ENCODE measurements at places on chromosomes 6 and 20.
A peak's percentile ranks its signal among the peaks of the same experiment; 100 is the strongest.

- DNase-seq: no peak
These were observed 65.7 kb downstream of the TRAM2 start for GRCh38 chr6:52511163-52511562.

- peak; percentile 54 for DNase-seq
These were observed 496 bp upstream of the BEND3 start for GRCh38 chr6:107115695-107116327.

GRCh38 chr6:109526905-109527628 lies 44.0 kb upstream of the ZBTB24 start:
- peak; percentile 66 for DNase-seq

DNA sequence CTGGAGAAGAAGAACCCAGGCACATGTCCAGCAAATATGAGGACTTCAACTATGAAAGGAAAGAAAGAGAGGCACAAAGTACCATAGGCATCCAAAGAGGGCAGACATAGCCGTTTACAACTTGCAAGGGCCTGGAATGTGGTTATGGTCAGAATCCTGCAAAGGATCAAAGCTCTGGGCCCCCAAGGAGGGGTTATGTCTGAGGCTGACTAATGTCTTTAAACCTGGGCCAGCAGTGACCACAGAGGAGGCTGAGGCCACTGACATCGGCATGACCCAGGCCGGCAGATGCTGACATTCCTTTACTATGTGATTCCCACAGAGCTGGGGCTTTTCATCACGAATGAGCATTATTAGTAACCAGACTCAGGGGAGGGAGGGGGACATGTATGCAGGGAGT lies 861.1 kb downstream of the DHX35 start:
- DNase-seq: no peak

DNA sequence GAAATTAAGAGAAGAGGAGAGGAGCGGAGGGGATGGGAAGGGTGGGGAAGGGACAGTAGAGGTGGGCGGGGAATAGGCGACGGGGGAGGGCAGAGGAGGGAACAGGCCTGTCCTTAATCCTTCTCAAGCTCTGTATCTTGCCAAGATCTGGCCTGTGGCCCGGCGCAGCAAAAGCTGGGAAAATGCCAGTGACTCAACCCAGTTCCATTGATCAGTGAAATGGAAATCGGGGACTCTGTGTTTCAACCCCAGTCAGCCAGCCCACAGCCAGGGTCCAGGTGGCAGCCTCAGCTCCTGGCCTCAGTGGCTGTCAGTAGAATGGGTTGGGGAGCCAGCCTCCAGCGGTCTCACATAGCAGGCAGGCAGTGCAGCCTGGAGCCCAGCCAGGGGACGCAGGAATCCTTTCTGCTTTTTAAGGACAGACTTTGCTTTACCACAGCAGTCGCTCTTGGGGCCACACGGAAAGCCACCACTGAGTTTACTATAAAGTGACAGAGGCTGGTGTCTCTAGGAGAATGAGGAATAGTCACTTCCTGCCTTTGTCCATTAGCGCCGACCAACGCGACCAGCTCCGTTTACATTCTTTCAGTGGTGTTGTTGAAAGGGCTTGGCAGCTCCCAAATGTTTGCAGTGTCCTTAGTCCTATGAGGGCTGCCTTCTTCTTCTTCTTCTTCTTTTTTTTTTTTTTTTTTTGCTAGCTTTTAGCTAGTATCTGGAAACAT lies 128.0 kb downstream of the RIN2 start:
- DNase-seq: no peak

- DNase-seq: peak; percentile 82
These were observed 1073.0 kb upstream of the MAP3K7 start for GRCh38 chr6:91659891-91660290.

DNA sequence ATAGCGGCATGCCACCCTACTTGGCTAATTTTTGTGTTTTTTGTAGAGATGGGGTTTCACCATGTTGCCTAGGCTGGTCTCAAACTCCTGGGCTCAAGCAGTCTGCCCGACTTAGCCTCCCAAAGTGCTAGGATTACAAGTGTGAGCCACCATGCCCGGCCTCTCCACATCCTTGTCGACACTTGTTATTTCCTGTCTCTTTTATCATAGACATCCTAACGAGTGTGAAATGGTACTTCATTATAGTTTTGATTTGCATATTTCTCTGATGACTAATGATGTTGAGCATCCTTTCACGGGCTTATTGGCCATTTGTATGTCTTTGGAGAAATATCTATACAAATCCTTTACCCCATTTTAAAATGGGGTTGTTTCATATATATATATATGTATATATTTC lies 39.0 kb upstream of the ASXL1 start:
- DNase-seq: no peak

DNA sequence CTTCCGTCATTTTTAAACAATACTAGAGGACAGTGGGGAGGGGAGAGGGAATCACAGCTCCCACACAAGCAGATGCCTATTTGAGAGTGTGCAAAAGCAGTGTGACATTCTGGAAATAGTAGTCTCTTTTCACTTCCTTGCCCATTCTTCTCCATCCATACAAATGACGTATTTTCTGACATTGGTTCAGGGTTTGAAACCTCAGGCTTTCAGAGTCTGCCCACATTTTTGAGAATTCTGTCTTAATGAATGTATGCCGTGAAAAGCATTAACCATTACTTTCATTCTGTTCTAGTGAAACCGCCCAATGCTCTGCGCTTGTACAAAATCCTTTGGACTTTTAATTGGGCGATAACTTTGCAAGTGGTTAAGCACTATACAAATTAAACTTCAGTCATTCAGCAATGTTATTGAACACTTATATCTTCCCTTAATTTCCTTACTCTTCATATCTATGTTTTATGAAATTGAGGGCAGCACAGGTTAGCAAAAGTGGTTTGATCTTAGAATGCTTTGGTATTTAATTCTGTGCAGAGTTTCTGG lies 265.7 kb downstream of the SOX4 start:
- DNase-seq: no peak

DNA sequence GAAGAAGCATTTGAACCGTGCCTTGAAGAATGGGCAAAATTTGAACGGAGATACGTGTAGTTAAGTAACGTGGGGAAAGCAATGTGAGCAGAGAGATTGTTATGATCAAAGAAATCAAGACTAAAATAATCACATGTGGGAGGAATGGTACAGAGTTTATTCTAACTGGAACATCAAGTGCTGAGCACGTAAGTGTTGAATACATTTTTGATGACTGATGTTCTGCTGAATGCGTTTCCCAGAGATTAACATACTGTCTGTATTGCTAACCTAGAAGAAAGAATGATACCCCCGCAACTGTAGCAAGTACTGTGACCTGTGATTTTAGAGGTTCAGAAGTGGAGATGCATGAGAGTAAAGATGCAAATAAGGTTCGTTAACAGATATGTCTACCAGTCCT lies 146.9 kb upstream of the EPHA7 start:
- no peak for DNase-seq

DNA sequence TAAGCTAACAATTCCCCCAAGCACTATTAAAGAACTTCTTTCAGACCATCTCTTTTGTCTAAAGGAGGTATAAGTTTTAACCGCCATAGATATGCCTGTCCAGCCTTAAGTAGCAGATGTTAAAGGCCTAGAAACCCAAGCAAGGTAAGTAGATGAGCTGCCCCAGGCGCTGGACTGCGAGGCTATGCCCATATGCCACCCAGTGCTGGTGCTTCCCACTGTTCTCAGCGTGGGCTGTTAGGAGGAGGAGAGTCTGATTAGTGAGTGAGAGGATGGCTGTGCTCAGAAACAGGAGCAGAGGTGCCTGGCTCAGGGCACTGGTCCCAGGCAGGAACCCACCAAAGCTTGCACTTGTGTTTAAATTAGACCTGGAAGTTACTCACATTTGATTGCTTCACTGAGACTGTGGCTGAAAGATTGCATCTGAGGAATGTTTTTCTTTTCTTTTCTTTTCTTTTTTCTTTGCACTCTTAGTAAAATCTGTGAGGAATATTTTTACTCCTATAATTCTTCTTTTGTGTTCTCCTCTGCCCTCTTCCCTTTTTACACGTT lies 32.2 kb downstream of the PRPH2 start:
- no peak for DNase-seq

- no peak for DNase-seq
These were observed 88.5 kb upstream of the HIVEP1 start for GRCh38 chr6:11923621-11924020.

GRCh38 chr6:2196079-2196679 lies 49.2 kb downstream of the GMDS start:
- DNase-seq: peak; percentile 57

- peak; percentile 63 for DNase-seq
These were observed 2.3 kb downstream of the BMP6 start for GRCh38 chr6:7727946-7728854.

GRCh38 chr20:22106308-22106938 lies 401.0 kb downstream of the PAX1 start:
- DNase-seq: peak; percentile 62

DNA sequence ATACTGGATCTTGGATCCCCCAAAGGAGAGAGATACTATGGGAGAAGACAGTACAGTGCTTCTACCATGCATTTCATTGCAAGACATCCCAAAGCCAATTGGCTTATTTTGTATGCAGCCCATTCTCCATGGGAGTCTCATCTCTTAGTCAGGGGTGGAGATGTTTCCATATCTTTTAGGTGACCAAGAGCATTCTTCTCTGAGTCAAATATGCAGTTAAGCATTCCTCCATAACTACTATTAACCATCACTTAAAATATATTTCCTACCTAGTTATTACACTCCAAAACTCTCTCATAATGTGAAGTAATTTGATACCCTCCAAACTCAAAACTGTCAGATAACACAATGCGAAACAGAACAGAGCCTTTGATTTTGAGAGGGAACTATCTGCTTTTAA lies 542.6 kb downstream of the HDGFL1 start:
- DNase-seq: no peak

GRCh38 chr20:46974669-46975434 lies 80.2 kb downstream of the EYA2 start:
- DNase-seq: no peak

GRCh38 chr6:106608080-106608668 lies 21.1 kb downstream of the RTN4IP1 start:
- DNase-seq: peak; percentile 77

DNA sequence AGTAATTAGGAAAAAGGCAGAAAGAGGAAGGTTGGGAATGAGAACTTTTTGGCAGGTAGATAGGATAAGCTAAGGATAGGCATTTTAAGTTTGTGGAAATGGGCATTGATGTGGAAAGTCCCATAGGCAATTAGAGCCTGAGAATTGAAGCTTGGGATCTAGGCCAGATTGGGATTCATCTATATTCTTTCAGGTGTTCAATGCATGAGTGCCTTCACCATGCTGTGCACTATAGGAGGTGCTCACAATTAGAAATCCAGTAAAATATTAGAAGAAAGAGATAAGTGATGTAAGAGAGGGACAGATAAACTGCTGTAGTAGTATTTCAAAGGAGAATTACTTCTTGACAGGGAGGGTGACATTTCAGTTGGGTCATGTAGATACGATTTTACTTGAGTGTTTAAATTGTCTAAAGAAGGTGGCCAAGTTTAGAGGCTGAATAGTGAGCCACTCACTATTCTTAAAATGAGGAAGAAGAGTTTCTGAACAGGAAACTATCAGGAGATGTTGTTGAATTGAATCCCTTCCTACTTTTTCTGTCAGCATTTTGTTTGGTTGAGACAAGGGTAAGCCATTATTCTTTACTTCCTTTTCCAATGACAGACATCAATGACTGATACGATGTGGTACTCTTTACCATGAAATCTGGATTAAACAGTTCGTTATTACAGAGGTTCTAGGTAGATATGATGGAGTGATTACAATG lies 31.0 kb upstream of the CTAGE9 start:
- no peak for DNase-seq

DNA sequence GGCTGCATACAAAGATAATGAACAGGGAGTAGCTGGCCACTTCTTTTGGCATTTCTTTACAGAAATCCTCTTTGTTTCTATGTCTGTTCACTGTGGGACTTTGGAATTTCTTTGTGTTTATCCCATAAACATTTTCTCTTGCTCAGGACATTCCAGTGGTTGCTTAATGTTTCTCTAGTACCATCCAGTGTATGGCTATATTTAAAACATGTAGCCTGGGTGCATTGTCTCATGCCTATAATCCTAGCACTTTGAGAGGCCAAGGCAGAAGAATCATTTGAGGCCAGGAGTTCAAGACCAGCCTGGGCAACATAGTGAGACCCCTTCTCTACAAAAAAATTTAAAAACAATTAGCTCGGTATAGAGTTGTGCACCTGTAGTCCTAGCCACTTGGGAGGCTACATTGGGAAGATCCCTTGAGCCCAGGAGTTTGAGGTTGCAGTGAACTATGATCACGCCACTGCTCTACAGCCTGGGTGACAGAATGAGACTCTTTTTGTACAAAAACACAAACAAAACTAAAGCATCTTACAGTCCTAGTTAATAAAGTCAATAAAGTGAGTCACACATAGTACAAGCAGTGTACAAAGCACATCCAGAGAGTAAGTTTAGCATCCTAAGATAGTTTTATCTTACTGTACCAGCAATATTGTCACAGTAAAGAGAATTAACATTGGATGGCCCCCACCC lies 63.3 kb downstream of the ZFAND3 start:
- DNase-seq: no peak

DNA sequence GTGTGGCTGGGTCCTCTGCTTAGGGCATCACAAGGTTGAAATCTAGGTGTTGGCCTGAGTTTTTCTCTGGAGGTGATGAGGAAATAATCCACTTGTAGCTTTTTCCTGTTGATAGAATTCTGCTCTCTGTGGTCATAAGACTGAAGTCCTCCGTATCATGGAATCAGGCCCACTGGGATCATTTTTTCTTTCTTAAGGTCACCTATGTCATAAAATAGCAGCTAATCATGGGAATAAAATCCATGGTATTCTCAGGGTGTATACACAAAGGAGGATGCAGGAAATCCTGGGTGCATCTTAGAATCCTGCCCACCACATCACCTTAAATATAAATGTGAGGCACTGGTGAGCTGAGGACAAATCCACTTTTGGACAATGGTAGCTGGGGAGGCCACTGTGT lies 72.7 kb downstream of the PRDM1 start:
- DNase-seq: no peak

DNA sequence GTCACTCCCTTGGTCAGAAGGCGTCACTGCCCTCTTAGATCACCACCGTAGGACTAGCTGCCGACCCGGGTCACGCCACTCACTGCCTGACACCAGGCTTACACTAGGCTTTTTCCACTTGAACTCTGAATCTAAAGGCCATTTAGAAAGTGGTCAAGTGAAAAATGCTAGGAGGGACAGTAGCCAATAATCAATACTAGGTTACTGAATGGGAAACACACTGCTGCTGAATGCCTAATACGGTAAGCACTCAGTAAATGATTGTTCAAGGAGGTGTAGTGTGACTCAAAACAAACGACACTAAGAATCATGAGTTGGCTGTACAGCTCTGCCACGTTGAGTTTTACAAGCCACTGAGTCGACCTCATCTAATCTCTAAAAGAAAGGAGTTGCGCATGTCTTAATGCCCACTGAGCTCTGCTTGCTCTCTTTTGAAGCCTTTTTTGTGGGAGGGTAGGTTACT lies 760 bp upstream of the IBTK start:
- DNase-seq: no peak
